ENCODE measurements at places on chromosomes 13 and 19.

DNA sequence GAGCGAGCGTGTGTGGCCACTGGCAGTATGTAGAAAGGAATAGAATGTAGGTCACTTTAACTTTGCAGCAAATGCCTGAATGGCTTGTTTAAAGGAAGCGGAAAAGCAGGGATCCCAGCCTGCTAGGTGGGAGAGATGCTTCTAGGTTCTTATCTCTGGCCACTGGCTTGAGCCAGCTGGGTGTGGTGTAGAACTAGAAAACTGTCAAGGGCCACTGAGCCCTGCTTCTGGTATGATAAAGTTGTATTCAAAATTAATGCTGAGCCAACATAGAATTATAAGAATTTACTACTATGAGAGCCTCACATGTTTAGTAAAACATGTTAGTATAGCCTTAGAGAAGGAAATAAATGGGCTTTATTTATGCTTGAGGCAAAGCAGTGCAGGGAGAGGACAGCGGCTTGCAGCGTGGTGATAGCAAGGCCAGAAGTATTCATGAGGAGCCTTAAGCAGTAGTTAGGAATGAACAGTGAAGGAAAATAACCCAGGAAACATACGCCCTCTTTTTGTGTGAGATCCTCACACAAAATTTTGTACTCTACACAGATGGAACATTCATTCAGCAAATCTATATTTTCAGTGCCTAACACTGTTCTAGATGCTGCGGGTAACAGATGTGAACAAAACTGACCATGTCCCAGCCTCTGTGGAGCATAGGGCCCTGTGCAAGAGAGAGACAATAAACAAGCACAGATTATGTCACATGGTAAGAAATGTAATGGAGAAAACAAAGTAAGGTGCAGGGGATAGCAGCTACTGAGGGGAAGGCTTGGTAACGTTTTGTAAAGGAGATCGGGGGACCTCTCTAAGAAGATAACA is 863.2 kb downstream of the DIAPH3 start:
- DNase-seq = no peak

DNA sequence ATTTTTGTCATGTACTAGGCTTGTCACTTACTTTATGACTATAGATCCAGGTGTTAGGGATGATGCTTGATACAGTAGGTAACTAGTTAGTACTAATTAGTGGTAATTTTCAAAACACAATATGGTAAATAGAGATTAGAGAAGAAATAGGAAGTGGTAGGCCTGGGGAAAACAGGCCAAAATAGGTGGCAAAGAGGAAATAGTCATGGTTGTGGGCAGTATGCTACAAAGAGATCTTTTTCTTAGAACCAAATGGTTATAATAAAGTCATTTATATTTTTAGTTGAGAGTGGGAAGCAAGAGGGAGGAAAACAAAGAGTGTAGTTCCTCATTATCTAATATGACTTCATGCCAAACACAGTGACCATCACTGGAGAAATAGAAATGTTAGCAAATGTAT is 9.1 kb upstream of the VWA8 start:
- no peak for DNase-seq

DNA sequence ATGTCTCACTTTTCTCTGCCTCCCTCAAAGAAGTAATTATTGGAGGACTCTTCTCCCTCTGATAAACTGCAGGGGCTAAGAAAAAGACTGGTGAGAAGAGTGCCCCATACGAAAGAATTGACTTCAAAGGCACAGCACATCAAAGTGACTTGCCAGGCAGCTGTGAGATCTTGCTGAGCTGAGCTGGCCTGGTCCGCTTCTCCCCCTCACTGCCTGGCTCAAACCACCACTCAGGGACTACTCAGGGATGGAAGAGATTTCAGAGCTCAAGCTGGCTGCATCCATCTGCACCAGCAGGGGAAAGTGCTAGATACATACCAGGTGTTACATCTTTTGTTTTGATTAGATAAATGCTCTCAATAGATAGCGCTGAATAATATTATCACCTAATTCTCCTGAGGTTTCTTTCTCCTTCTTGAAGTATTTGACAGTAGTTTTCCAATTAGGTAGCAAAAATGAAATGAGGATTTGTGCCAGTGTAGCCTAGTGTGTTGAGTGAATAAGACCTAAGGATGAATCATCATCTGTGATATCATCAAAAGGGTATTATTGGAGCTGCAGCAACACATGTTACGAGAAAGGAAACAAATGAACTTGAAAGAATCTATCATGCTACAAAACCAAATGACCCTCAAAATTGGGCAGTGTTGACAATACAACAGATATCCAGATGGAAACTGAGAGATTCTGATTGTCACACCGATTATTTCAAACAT is 379.8 kb downstream of the TBC1D4 start:
- DNase-seq = no peak

DNA sequence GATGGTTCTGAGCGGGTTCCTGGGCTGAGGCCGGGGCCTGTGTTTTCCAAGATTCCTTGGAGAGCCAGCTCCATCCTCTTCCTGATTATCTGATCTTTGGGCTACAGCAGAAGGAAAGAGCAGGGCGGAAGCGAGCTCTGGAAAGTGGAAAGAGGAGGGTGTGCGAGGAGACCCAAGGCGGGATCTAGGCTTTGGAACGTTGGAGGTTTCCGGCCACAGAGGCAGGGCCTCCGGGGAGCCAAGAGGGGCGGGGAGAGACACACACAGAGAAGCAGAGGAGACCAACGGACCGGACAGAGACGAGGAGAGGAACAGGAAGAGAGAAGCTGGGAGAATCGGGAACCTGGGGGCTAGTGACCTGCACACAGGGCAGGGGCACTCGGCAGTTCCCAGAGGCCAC is at the start of gene CLEC11A:
Gene CLEC11A, plus strand, starts transcription at position 296 of the 400 bp plus-strand sequence. CDS start 162 bp downstream, outside the sequence.
- no peak for DNase-seq

DNA sequence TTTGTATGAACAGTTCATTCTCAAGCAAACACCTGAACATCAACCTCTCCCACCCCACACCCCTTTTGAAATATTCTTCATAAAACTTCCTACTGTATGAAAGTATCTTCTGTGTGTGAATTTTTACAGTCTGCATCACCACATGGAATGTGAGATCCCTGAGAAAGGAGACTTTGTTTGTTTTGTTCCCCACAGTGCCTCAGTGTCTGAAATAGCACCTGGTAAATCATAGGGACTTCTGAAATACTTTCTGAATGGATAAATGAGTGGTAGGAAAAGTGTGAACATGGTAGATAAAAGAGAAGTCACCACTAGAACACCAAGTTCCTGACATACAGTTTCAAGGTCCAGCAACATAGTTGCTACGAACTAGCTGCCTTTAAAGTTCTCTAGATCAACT is 1071.2 kb downstream of the EFNB2 start:
- no peak for DNase-seq

GRCh38 chr13:91704398-91704797 is 306.0 kb downstream of the GPC5 start:
- DNase-seq = no peak

- DNase-seq = no peak
Measured at GRCh38 chr13:74138241-74138640, 4.0 kb upstream of the KLF12 start.

- no peak for DNase-seq
Measured at GRCh38 chr13:33228648-33229445, 56.7 kb downstream of the STARD13 start.

GRCh38 chr13:97198753-97199152 is 23.4 kb upstream of the MBNL2 start:
- DNase-seq = no peak

- no peak for DNase-seq
Measured at GRCh38 chr13:20696073-20696472, 7.4 kb upstream of the IL17D start.

DNA sequence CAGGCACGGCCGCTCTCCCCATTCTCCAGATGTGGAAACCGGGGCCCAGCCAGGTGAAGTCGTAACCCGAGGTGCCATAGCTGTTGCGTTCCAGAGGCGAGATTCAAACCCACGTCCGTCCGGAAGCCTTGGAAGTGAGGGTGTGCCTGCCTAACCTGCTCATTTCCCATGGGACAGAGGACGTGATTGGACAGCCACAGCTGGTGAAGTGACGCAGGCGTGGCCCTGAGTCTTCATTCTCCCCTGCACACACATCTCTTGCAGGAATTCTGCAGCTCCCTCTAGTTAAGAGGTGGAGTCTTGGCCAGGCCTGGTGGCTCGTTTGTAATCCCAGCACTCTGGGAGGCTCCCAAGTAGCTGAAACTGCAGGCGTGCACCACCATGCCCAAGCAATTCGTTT is 16.8 kb downstream of the MEIS3 start:
- DNase-seq = no peak

- DNase-seq = no peak
Measured at GRCh38 chr13:29969286-29969685, 118.9 kb upstream of the UBL3 start.

GRCh38 chr19:44722131-44723121 is 23.5 kb downstream of the CEACAM16 start:
- DNase-seq = no peak

GRCh38 chr13:22455036-22455435 is 725.7 kb upstream of the SGCG start:
- DNase-seq = no peak

- no peak for DNase-seq
Measured at GRCh38 chr13:39748961-39749360, 93.5 kb downstream of the COG6 start.

- DNase-seq = no peak
Measured at GRCh38 chr13:96381681-96382080, 291.8 kb downstream of the HS6ST3 start.

DNA sequence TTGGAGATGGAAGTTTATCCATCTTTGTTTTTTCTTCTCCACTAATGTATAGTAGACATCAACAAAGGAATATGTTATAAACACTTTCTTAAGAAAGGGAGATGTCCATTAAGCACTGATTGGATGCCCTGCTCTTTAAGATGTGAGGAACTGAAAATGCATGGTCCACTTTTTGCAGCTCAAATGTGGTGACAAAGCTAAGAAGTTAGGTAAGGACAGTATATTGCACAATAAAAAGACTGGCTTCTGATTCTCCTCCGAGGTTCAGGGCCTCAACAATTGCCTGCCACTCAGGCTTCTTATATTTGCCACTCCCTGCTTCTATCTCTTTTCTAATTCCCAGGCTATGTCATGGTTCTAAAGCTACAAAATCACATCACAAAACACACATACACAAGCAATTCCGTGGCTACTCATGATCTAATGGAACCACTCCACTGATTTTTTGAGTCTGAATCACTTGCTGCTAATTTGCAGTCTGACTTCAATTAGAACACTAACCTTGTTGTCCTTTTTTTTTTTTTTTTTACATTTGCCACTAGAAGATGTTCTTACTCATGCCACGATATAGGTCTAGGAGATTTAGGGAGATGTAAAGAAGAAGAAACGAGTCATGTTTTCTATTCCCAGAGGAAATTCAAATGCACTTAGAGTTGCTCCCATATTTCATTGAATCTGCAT is 29.6 kb upstream of the TNFSF11 start:
- DNase-seq = no peak

DNA sequence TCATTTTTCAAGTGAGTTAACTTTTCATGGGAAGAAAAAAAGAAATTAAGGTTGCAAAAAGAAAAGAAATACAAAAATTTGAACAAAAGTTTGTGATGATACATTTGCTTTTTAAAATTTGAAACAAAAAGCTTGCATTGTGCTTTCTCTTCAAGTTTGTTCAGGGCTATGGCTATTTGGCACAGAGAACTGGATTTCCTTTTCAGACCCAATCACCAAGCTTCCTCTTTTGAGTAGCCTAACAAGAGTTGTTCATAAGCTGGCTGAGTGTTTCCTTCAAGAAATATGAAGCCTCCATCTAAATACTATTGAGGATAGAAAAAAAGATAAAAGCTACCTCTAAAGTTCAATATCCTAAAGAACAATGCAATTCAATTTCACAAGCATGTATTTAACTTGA is 787.8 kb downstream of the LIG4 start:
- DNase-seq = no peak

DNA sequence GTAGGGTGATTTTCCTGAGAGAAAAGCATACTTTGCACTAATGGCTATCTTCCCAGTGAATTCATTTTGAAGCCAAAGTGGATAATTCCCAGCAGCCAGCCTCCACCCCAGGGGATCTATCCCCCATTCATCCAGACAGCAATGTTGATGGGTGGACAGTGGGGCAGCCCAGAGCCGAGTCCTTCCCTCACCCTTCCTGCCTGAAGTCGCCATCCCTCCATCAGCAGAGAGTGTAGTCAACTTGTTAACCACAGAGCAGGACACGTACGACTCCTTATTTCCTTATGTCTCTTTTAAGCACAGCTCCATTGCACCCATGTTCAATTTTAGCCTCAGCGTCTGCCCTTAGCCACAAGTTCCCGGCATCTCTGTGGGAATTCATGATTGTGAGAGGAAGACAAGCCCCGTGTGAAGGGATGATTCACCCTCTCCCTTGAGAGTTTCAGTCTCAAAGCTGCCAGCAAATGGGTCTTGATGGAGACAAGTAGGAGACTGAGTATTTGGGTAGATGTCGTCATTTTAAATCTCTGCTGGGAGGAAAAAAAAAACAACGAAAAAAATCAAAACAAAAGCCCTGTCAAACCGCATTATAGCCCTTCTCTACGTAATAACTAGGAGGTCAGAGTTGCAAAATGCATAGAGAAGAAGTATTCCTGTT is 58.3 kb upstream of the MEDAG start:
- DNase-seq = no peak

DNA sequence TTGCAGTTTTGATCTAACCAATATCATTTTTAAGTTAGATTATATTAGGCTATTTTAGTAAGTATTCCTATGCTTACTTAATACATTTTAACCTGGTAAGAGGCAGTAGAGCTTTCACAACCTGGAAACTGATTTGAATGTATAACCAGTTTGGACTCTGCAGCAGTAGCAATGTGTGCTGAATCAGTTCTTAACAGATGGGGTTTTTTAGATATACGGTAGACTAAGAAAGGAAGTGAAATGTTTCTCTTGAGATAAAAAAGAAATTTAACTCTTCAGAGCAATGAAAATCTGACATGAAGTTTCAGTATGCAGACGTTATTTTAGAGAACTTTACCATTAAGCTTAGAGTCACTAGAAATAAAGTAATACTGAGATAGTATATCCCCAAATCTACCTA is 2.7 kb downstream of the NBEA start:
- no peak for DNase-seq

DNA sequence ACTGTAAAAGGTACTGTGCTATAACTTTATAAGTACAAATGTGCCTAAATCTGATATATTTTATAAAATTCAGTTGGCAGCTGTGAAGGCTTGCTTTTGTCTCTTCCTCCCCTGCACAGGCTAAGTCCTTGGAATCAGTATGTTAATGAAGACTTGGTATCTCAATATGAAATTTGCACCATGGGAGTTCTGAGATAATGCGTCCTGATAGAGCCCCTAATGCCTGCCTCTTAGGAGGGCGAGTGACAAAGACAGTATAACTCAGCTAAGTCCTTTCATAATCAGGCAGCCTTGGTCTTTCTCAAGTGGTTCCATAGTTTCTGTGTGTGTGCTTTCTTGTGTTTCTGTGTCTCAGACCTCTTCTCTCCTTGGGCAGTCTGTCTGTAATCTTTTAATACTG is 14.7 kb downstream of the LRCH1 start:
- DNase-seq = no peak

GRCh38 chr19:29923653-29924052 is 18.4 kb upstream of the URI1 start:
- DNase-seq = no peak

- DNase-seq = no peak
Measured at GRCh38 chr13:41394166-41394565, 63.2 kb upstream of the RGCC start.

- no peak for DNase-seq
Measured at GRCh38 chr19:12723381-12723640, 421 bp downstream of the TNPO2 start.

- no peak for DNase-seq
Measured at GRCh38 chr13:26220575-26220974, 1.5 kb downstream of the RNF6 start.

- no peak for DNase-seq
Measured at GRCh38 chr13:25871389-25872125, 180.3 kb downstream of the SHISA2 start.

GRCh38 chr13:31860002-31860401 is 120.7 kb downstream of the RXFP2 start:
- no peak for DNase-seq
